ENCODE measurements at places on chromosomes 13 and 19. TPM values are rescaled to one million over a fixed set of nuclear protein-coding genes. Genes with fewer than 3 reads are reported as not detected.
A peak's percentile ranks its signal among the peaks of the same experiment; 100 is the strongest.

DNA sequence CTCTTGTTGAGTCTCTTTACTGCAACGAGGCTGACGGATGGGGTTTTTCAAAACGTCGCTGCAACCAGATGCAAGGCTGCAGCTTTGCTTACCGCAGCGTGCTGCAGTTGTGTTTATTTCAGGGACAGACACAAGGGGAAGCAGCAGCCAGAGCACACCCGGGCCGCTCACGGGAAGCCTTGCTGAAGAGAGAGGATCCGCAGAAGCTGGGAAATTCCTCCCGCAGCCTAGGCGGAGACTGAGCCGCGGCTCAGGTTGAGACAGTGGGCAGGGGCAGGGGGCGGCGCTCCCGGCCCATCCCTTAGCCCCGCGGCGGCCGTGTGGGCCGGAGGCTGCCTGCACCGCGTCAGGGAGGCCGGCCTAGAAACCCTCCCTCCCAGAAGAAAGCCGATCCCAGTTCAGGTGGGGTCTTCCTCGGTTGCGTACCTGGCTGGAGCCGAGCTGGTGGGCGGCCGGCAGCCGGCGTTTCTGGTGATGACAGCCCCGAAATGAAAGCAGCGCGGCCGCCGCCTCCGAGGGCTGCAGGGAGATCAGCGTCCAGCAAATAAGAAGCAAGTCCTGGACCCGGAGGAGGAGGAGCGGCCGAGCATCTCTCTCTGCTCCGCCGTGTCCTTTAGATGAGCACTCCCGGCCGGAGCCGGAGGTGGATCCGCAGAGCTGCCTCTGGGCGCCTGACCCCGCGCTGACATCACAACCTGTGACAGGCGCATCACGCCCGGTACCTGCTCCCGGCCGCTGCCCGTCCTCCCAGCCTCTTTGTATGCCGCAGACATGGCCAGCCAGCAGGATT is at the start of gene FRY:
TSS of gene FRY (plus strand) at position 750 of the 790 bp plus-strand sequence. CDS start at position 772, 22 bp downstream.
- peak; percentile 69 for DNase-seq
- no peaks in the 10 kb centered on the region for H3K36me3 ChIP-seq
- peak within 1 kb of the TSS; percentile 53 for H3K27ac ChIP-seq
- peak within 1 kb of the TSS; percentile 88 for H3K4me3 ChIP-seq

GRCh38 chr19:1408300-1409203 is 1.2 kb downstream of the DAZAP1 start:
- DNase-seq, result peak; percentile 69
- peaks cover 23% of the 10 kb centered on the region for H3K36me3 ChIP-seq
- H3K27ac ChIP-seq, result peak overlapping the region; percentile 95
- peak overlapping the region; percentile 94 for H3K4me3 ChIP-seq
- H3K4me1 ChIP-seq, result peaks cover 49% of the 10 kb centered on the region

DNA sequence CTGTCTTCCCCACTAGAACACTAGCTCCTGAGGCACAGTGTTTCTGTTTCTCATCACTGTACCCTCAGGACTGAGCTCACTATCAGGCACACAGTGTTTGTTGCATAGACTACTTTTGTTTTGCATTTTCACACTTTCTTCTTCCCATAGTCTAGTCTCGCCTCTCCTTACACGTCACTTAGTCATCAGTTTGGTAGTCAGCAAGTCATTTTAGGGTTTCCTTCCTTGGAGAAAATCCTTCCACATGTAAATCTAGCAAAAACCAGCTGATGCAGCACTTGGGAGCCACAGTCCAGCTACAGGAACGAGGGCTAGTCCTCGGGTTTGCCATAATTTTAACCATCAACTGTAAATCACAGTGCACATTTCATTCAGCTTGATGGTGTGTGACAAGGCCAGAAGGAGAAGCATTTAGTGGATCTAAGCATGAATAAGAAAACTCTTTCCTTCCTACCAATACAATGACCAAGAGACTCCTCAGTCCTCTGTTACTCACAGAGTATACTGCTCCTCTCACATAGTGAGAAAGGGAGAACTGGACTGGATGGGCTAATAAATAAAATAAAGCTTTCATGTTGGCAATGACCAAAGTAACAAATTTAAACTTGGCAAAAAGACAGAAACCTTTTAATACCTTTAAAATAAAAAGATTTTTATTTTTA is 221.0 kb downstream of the KLF12 start:
- no peak overlapping the region for H3K4me3 ChIP-seq
- H3K27me3 ChIP-seq, result no peaks in the 10 kb centered on the region

DNA sequence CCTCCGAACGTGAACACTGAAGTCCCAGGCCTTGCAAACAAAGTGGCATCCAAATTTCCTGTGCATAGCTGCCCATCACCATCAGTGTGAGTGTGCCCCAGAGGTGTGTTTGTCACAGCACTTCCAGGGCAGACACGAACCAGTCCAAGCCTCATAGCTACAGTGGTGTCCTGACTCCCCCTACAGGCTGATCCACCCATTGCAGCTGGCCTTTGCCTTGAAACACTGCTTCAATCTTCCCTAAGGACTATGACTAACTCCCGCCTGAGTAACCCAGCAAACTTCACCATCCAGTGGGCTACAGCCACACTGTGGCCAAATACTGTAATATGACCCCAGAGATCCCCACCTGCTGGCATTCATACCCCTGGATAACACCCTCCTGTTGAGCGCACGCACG is 3.9 kb downstream of the ZNF266 start:
- H3K4me1 ChIP-seq, result peaks cover 31% of the 10 kb centered on the region
- H3K27ac ChIP-seq, result no peak overlapping the region
- peak; percentile 69 for DNase-seq
- H3K36me3 ChIP-seq, result peaks cover 73% of the 10 kb centered on the region
- no peak overlapping the region for H3K4me3 ChIP-seq
- H3K27me3 ChIP-seq, result no peaks in the 10 kb centered on the region

- H3K27me3 ChIP-seq, result peaks cover 2% of the 10 kb centered on the region
- H3K36me3 ChIP-seq, result no peaks in the 10 kb centered on the region
- DNase-seq, result no peak
- H3K4me1 ChIP-seq, result no peaks in the 10 kb centered on the region
- H3K4me3 ChIP-seq, result no peak overlapping the region
These were observed 238.2 kb upstream of the IRS2 start for GRCh38 chr13:110024645-110024980.

DNA sequence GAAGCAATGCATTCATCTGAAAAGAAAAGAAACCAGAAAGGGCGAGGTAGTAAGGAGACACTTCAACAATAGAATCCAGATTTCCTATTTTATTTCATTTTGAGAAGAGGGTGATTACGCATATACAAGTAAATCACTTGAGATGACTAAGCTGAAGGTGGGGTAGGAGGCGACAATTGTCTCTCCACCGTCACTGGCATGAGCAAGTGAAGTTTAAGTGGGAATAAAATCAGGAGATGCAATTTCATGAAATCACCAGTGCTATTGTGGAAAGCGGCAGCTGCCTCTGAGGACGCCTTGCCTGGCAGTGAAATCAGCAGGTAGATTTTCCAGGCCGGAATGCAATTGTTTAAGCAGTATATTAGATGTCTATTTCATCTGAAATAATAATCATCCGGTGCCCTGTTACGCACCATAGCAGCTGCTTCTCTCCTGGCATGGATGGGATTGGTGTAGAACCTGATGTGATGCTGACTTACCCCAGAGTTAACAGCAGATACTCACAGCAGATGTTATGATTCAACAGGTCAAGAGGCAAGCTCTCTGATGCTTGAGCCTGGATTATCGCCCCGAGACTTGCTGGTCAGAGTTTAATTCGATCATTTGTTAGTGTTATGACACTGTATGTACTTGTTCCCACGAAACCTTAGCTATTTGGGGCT is 64.3 kb downstream of the RASL11A start:
- no peak for DNase-seq
- H3K27ac ChIP-seq, result no peak overlapping the region
- H3K4me3 ChIP-seq, result no peak overlapping the region
- H3K36me3 ChIP-seq, result no peaks in the 10 kb centered on the region
- peaks cover 7% of the 10 kb centered on the region for H3K27me3 ChIP-seq

DNA sequence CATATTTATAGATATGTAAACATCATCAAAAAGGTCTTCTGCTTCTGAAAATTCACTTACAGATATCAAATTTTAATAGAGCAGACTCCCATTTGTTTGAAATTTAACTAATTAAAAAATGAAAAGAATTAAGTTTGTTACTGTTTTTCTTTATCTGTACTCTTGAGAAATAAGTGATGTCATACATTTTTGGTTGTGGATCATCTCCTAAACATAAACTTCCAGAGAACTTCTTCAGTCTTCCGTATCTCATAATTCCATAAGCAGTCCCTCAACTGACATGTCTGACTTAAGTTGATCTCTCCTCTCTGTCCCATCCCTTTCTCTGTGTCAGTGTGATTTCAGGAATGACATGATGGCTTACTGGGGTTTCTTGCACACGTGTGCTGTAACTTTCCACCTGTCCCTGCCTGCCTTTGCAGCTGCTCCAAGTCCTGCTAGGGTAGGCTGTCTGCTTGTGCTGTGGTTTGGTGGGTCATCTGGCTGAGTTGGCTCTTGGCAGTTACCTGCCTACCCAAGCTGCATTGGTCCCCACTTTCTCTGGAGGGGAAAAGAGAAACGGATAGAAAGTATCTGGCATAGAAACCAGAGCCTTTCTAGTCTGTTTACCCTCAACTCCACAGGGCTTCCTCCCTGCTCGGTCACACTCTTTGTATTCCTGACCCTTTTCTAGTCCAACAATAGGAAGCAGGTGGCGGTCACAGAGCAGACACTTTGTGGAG is 127.1 kb downstream of the GGACT start:
- no peak for DNase-seq
- H3K4me1 ChIP-seq, result no peaks in the 10 kb centered on the region

- no peaks in the 10 kb centered on the region for H3K36me3 ChIP-seq
- no peaks in the 10 kb centered on the region for H3K4me1 ChIP-seq
- H3K4me3 ChIP-seq, result no peak overlapping the region
- DNase-seq, result no peak
These were observed 109.1 kb downstream of the NALCN start for GRCh38 chr13:101307181-101307701.

GRCh38 chr19:11338121-11338520 is 1.3 kb downstream of the RAB3D start:
- peaks cover 24% of the 10 kb centered on the region for H3K36me3 ChIP-seq
- no peaks in the 10 kb centered on the region for H3K27me3 ChIP-seq
- no peak for DNase-seq
- no peak overlapping the region for H3K27ac ChIP-seq

DNA sequence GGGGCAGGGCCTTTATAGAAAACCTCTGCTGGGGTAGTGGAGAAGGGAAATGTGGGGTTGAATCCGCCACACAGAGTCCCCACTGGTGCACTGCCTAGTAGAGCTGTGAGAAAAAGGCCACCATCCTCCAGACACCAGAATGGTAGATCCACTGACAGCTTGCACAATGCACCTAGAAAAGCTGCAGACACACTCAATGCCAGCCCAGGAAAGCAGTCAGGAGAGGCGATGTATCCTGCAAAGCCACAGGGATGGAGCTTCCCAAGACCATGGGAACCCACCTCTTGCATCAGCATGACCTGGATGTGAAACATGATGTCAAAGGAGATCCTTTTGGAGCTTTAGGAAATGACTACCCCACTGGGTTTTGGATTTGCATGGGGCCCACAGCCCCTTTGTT is 958.0 kb upstream of the MIR17HG start:
- no peaks in the 10 kb centered on the region for H3K27me3 ChIP-seq
- H3K4me1 ChIP-seq, result no peaks in the 10 kb centered on the region

DNA sequence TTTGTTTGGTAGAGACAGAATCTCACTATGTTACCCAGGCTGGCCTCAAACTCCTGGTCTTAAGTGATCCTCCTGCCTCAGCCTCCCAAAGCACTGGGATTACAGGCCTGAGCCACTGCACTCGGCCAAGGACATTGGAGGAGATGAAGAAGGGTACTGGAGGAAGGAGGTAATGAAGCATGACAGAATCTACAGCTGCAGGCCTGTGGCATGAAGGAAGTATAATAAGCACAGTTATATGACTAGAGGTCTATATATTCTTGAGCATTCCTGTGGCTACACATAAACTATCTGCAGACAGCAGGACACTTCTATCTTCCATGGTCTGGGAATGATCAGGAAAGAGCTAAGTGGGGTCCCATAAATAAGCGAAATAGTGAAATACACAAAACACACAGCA is 18.2 kb downstream of the ZNF565 start:
- H3K36me3 ChIP-seq, result peaks cover 5% of the 10 kb centered on the region
- no peaks in the 10 kb centered on the region for H3K27me3 ChIP-seq
- no peak for DNase-seq

- no peaks in the 10 kb centered on the region for H3K36me3 ChIP-seq
- H3K27ac ChIP-seq, result no peak overlapping the region
- no peaks in the 10 kb centered on the region for H3K4me1 ChIP-seq
- no peak overlapping the region for H3K4me3 ChIP-seq
- peaks cover 2% of the 10 kb centered on the region for H3K27me3 ChIP-seq
These were observed 315.0 kb upstream of the SPRY2 start for GRCh38 chr13:80655778-80656511.

- H3K36me3 ChIP-seq, result no peaks in the 10 kb centered on the region
- no peak overlapping the region for H3K27ac ChIP-seq
- peaks cover 6% of the 10 kb centered on the region for H3K4me1 ChIP-seq
- peaks cover 16% of the 10 kb centered on the region for H3K27me3 ChIP-seq
- DNase-seq, result peak; percentile 10
These were observed 28.9 kb downstream of the TDRD12 start for GRCh38 chr19:32748497-32748896.

- H3K4me3 ChIP-seq, result no peak overlapping the region
- H3K36me3 ChIP-seq, result no peaks in the 10 kb centered on the region
- no peak overlapping the region for H3K27ac ChIP-seq
- H3K27me3 ChIP-seq, result peaks cover 1% of the 10 kb centered on the region
- DNase-seq, result no peak
These were observed 483.1 kb downstream of the GPC6 start for GRCh38 chr13:93709506-93710244.

RXFP2 gene
- total RNA-seq, result not detected

NALCN gene
- total RNA-seq, result not detected

MIA gene
- 1.00 TPM for total RNA-seq

ZGLP1 gene
- 2.0 TPM for total RNA-seq

SULT2A1 gene
- not detected for total RNA-seq

ZNF443 gene
- 5.1 TPM for total RNA-seq

ASPDH gene
- total RNA-seq, result not detected

ATP1A3 gene
- 0.85 TPM for total RNA-seq

GRK1 gene
- not detected for total RNA-seq
